ENCODE measurements at places on chromosomes 6 and 20.

DNA sequence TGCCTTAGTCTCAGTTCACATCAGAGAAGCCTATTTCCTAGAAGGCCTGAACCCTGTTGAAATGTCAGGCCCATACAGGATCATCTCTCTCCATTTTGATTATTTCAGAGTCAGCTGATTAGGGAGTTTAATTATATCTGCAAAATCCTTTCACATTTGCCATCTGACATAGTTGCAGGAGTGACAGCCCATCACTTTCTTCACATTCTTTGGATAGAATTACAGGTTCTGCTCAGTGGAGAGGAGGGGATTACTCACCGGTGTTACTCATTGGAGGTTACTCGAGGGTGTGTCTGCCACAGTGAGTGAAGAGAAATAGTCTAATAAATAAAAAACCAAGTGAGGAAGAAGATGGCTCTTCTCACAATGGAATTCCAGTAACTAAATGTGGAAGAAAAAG is 216.8 kb downstream of the TMEM242 start:
- no peak for DNase-seq

DNA sequence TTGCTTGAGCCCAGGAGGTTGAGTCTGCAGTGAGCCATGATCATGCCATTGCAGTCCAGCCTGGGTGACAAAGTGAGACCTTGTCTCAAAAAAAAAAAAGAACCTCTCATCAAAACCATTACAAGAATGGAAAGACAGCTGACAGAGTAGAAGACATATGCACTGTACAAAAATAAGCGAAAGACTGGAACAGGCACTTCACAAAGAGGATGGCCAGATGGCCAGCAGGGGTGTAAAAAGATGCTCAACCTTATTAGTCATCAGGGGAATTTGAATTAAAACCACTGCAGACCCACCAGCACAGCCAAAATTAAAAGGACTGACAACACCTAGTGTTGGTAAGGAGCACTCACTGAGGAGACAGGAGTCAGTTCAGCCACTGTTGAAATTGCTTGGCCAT is 13.5 kb upstream of the TAF4 start:
- DNase-seq, result no peak

GRCh38 chr20:57256205-57256604 is 10.2 kb downstream of the BMP7 start:
- no peak for DNase-seq

DNA sequence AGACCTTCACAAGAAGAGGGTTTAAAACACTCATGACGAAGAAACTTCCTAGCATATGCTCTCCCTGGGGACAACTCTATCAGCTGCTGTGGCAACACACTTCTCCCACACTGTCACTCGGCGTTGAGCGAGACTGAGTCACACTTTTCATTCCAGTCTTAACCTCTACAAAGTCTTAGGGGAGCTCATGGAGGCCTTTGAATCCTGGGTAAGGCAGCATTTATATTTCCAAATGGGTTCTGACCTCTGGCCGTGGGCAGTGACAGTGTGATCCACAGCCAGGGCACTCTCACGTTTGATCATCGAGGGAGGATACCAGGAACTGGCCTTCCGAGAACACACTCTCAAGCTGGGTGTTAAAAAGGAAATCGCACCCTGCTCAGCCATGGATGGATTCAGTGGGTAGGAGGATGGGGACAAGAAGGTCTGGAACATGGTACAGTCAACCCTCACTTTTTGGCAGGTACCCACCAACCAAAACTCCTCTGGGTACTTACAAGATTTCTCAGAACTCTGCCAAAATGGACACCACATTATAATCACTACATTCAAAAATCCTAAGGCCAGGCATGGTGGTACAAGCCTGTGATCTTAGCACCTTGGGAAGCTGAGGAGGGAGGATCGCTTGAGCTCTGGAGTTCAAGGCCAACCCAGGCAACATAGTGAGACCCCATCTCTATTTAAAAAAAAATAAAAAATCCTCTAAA is 19.6 kb downstream of the RRBP1 start:
- DNase-seq, result no peak

- no peak for DNase-seq
These were observed 90.3 kb downstream of the BCAS1 start for GRCh38 chr20:53980031-53980465.

- no peak for DNase-seq
These were observed 712.0 kb upstream of the NRSN1 start for GRCh38 chr6:23414051-23414445.

- DNase-seq, result no peak
These were observed 28.2 kb upstream of the FUCA2 start for GRCh38 chr6:143539734-143540133.

DNA sequence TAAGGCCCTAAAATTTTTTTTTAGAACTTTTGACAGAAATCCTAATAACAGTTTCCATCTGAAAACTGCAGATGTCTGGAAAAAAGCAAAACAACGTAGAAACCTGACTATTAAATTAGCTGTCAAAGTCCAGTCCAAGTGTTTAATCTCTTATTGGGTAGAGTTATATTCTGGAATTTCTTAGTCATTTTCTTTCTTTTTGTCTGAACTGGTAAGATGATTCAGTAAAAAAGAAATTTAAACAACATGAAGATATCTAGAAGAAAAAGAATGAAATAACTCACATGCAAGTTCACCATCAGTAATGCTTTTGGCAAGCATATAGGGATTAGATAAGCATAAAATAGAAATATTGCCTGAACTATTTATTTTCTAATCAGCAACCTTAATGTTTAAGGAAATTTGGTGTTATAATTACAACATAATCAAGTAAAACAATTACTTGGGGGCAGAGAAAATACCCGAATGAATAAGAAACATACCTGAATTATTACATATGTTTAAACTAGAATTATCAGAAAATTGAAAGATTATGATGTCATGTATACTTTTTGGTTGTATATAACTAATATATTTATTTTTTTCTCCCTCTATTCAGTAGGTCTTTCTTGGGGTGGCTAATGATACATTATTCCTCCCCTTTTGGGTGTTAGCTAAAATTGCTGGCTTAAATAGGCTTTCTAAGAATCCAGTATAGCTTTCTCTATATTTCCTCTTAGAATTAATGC is 51.1 kb downstream of the FAM83B start:
- no peak for DNase-seq

- DNase-seq, result no peak
These were observed 96.0 kb downstream of the INSM1 start for GRCh38 chr20:20463933-20464374.

DNA sequence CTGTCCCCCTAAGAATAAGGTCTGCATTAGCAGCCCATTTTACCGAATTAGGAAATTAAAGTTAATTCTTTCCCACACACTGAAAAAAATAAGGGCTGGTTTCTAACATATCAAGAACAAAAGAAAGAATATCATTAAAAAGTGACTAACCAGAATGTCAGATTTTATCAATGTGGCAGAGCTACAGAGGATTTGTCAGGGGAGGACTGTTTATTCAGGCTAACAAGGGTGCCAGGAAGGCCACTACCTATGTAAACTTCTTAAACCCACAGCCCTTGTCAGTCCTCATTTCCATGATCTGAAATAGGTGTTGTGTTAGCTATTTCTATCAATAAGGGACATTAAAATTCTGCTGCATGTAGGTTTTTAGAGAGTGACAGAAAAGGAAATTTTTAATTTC is 76.4 kb downstream of the BACH2 start:
- DNase-seq, result no peak

GRCh38 chr20:47549671-47550070 is 48.0 kb downstream of the NCOA3 start:
- DNase-seq, result no peak

DNA sequence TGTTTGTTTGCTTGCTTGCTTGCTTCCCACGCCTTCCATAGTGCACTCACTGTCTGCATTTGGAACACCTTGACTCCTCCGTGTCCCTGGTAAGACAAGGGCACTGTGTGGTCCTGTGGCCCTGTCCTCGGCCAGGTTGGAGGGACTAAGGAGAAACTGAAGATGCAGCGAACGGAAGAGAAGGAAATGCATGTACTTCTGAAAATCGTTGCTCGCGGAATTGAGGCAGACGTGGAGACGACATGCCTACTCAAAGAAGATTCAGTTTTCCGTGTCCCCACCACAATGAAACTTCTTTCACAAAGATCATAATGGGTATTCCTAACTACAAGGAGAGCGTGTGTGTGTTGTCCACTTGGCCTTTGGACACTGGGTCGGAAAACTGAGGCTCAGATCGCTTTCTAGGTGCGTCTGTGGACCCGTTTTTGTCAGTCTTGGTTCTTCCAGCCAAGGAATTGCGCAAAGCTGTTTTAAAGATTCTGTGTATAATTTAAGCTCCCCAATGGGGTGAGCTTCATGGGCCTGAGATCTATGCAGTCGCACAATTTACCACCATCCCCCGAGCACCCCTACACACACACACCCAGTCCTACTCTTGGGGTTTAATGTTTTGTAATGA is 120.4 kb upstream of the ZNF184 start:
- DNase-seq, result no peak

DNA sequence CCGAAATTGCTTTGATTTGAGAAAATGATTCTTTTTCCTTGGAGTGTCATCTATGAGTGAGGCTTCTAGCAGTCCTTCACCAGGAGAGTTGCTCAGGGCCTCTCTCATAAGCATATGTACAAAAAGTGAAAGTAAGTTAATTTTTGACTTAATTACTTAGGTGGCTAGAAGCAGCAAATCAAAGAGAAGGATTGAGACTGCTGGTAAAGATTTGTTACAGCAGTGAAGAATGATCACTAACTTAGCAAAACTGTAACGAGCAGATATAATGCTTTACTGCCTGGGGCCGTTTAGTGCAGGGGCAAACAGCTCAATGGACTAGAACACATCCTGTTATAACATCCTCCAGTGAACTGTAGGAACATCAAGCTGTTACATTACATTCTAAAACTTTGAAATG is 167.8 kb upstream of the RIPOR2 start:
- no peak for DNase-seq

GRCh38 chr6:12353731-12354130 is 63.6 kb downstream of the EDN1 start:
- DNase-seq, result no peak

- DNase-seq, result no peak
These were observed 97.3 kb downstream of the GPR6 start for GRCh38 chr6:110075406-110075805.

DNA sequence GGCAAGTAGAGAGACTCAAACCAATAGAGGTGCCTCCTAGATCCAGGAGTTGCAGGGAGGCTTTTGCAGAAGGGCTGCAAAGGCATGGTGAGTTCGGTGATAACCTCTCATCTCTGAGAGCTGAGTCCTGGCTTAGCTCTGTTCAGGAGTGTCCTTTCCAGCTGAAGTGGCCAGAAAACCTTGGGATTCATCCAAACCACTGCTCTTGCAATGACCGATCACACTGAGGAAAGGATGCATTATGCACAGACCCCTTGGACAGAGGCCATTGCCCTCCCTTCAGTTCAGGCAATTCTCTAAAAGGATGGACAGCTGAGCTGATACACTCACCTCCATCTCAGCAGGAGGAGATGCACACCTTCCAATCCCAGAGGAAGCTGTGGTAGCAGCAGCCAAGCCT is 158.8 kb upstream of the ENPP5 start:
- DNase-seq, result no peak

DNA sequence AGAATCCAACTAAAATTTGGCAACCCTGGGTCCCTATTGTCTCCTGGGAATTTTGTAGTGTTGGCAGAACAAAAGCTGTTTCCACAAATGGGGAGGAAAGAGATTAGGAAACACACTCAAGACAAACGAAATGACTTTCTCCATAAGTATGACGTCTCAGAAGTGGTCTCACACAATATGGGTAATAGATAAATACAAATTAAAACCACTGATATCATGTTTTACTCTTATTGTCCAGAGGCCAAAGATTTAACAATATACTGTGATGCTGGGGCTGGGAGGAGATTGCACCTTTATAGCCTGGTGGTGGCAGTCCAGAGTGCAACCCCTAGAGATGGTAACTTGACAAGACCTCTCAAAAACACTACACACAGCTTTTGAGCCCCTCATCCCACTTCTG is 18.6 kb downstream of the FKBP1A start:
- DNase-seq, result no peak

GRCh38 chr6:10417681-10418104 is 2.8 kb upstream of the TFAP2A start:
- DNase-seq, result no peak

- no peak for DNase-seq
These were observed 15.7 kb upstream of the CST7 start for GRCh38 chr20:24933266-24933908.

- no peak for DNase-seq
These were observed 451.5 kb downstream of the PLCB1 start for GRCh38 chr20:8583566-8584043.

DNA sequence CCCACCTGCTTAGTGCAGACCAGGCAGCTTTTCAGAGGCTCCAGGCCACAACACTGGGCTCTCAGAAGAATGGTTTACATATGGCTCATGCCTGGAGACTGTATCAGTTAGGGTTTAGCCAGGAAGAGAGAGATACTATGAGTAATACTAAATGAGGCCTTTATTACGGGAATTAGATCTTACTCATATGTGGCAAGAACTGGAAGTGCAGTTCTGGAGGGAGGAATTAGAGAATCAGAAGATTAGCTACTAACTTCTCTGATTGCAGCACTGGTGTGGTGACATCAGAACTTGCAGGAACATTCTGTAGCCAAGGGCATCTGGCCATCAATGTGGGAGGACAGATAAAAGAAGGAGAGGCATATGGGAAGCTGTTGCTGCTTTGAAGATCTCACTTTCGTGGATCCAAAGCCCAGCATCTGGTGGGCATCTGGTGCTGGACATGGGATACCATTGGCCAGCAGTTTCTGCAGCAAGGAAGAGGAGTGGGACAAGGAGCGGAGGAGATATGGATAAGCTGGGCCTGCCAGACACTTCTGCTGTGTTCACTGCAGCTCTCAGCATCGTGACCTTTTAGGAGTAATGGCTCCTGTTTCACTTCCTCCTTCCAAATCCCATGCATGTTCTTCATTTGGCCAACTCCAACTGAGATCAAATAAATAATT is 248.5 kb downstream of the BTBD3 start:
- DNase-seq, result no peak

- no peak for DNase-seq
These were observed 101.7 kb upstream of the ADGRB3 start for GRCh38 chr6:68533339-68533795.

- DNase-seq, result no peak
These were observed 2.6 kb downstream of the ASF1A start for GRCh38 chr6:118896339-118897136.

- DNase-seq, result no peak
These were observed 287.3 kb upstream of the TSHZ2 start for GRCh38 chr20:52684905-52685304.

- no peak for DNase-seq
These were observed 9.8 kb downstream of the PGM3 start for GRCh38 chr6:83183082-83183828.

DNA sequence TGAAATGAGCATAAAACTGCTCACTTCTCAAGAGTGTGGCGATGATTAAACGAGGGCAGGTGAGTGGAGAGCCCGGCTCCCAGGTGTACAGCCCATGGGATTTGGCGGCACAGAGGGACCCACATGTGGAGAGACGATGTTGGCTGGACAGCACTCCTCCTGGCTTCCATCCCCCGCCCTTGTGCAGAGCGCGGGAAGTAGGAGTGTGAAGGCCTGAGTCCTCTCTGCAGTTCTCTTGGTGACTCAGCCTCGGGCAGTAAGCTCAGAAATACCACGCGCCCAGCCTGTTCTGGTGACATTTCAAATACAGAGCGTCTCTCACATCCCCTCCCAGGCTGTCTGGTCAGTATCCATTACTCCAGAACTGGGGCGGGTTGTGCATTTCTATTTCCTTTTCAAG is 94.2 kb upstream of the SRSF6 start:
- DNase-seq, result no peak
